ENCODE measurements at places on chromosomes 5 and 9.

DNA sequence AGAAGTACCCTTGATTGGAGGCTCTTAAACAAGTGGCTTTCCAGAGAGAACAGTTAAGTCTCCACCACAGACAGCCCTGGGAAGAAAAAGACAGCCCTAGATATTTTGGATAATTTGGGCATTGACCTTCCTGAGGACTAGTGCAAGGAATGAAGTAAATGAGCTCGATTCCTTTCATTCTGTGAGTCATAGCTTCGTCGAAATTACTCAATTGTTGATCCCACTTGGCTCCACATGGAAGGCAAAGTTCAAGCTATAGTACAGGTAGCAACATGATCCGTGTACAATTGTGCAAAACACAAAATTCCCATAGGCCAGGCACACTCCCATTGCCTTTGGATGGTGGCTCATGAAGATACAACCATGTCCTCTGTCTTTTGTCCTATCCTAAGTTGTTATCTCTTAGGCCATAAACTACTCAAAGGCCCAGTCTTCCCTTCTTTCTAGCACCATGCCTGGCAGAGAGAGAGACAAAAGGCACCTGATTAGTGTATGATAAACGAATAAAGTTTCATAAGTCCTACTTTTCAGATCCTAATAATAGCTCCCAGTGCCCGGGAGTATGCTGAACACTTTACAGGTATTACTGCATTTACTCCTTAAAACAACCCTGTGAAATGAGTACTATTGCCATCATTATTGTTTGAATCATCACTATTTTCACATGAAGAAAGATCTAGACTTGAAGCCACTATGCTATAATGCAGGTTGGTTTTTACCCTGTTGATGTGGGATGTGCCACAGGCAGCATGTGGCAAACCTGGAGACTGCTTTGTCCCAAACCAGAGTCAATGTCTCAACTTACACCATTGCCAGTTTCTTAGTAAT is 116.7 kb upstream of the RANBP3L start:
- DNase-seq, result no peak

- DNase-seq, result no peak
Observed at GRCh38 chr5:90709323-90710155, 150.9 kb downstream of the ADGRV1 start.

- DNase-seq, result no peak
Observed at GRCh38 chr9:125497906-125498305, 209.1 kb downstream of the MAPKAP1 start.

GRCh38 chr9:101601904-101602765 is 7.4 kb upstream of the PPP3R2 start:
- no peak for DNase-seq

DNA sequence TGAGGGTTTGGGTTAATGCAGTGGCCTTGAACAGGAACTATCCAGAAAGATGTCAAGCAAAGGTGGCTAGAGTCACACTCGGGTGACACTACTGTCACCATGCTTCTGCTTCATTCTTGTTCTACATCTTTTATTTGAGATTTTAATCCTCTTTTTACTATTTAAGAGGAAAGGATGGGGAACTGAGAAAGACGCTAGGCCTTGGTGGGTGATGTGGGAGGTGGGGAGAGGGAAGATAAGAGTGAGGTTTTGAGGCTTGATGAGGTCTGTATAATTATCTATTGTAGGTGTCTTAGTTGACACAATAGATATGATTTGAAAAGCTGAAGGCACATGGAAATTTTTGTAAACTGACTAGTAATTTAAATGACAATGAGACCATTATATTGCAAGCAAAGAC is 3.5 kb upstream of the BASP1 start:
- no peak for DNase-seq

GRCh38 chr9:126628969-126629674 is 15.4 kb downstream of the LMX1B start:
- no peak for DNase-seq

DNA sequence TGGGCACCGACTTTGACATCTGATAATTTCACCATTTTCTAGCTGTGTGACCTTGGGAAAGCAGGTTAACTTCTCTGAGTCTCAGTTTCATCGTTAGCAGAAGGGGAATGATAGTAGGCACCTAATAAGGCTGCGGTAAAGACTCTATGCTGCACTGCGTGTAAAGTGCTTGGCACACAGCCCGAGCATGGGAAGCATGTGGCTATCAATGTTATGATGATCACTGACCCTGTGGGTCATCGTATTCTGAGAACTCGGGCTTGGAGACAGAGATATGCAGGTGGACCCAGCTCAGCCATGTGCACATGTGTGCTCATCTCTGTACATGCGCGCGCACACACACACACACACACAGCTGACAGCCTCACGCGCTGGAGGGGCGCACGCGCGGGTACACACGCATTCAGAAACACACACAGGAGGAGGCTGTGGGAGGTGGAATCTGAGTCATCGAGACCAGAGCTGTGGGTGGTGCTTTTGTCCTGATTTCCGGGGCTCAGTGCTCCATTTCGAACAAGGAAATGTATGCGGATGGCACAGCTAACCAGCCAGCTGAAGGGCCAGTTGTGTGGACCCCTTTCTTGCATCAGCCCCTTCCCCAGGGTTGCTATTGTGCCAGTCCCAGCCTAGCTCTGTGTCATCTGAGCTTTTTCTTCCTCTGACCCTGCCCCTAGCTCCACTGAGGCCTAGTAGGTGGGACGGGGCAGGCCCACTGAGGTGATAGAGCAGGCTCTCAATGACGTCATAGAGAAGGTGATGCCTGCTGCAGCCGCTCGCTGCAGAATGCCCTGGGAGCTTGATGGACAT is 11.1 kb upstream of the ARAP3 start:
- DNase-seq, result peak; percentile 86

DNA sequence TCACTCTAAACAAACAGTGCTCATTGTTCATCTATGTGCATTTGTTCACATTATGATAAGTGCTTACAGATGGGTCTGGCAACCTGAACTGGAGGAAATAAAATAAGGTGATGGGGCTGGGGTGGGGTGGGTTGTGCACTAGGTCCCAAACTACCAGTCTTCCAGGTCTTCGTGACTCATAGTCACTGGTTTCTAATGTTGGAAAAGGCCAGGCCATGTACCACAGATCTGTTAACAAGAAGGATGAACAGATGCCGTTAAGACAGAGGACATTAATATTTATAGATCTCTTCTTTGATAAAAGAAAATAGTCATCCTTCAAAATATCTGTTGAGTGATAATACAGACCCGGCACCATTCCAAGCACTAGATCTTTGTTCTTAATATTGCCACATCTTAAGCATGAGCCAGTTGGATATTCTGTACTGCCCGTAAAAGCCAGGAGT is 71.4 kb upstream of the STARD4 start:
- DNase-seq, result no peak

DNA sequence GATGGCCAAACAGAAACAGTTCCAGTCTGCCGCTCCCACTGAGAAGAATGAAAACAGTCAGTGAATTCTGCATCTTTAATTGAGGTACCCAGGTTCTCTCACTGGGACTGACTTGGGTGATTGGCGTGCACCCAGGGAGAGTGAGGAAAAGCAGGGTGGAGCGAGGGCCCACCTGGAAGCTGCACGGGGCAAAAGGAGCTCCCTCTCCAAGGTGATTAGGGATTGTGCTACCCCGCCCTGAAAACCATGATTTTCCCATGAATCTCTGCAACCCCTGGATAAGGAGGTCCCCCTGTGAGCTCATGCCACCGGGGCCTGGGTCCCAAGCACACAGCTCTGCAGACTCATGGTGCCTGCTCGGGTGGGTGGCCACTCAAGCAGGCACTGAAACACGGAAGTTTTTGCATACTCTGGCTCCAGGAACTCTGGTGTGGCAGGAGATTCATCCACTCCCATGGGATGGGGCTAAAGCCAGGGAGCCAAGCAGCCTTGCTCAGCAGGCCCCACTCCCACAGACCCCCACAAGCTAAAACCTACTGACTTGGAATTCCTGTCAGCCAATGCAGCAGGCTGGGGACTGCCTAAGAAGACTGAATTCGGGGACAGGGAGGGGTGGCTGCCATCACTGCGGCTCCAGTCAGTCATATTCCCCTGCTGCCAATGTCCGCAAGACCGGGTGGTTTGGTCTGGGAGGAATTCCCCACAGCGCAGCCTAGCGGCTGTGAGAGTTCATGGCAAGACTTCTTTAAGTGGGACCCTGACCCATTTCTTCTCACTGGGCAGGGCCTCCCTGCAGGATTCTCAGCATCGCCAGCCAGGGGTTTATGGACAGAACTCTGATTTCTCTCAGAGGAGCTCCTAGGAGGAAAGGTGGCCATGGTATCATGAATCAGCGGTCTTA is 652.2 kb upstream of the RGMB start:
- no peak for DNase-seq

DNA sequence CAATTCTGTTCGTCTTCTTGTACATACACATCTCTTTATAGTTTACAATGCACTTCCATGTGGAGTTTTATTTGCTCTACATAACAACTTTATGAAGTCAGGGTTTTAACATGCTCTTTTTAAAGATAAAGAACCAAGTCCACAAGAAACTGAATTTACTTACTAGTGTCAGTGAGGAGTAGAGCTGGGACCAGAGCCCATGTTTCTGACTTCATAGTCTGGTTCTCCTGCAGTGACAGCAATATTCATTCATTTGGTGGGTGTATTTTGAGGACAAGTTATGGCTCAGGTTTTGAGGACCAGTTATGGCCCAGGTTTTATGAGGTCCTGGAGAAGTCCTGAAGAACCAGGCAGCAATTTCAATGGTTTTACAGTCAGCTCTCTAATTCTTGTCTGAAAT is 481.9 kb upstream of the TNC start:
- DNase-seq, result no peak

DNA sequence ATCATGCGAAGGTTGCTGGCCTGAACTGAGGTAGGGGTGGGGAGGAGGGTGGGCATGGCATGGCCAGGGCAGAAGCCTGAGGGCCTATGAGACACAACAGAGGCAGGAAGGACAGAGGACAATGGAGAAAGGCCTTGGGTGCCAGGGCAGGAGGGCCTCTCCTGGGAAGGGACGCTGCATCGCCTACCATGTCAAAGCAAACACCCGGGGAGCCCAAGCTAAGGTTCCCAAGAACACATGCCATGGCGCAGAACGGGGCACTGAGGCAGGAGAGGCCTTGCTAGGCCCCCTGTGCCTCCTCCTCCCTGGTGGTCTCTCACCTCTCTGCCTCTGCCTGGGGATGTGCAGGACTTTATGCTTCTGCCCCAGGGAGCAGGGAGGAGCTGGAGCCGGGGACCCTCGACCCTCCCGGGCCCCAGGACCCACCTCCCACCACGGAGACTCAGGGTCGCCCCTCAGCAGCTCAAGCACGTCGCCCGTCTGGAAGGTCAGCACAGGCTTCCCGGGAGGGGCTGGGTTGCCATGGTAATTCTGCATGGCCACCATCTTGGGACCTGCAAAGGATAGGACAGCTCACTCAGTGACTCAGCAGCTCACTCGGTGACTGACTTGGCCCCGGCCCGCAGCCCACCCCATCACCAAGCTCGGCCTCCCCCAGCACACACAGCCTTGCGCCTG is 40.3 kb upstream of the SARDH start:
- DNase-seq, result no peak

DNA sequence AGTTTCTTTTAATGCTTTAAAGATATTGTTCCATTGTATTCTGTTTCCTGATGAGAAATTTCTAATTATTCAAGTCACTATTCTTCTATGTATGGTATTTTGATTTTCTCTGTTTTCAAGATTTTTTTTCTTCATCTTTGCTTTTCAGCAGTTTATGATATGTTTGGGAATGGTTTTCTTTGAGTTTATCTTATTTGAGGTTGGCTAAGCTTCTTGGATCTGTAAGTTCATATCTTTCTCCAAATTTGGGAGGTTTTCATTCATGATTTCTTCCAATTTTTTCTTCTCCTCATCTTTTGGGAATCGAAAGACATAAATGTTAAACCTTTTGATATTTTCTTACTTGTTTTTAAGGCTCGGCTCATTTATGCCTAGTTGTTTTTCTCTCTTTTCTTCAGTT is 184.9 kb downstream of the ZSWIM6 start:
- DNase-seq, result no peak

DNA sequence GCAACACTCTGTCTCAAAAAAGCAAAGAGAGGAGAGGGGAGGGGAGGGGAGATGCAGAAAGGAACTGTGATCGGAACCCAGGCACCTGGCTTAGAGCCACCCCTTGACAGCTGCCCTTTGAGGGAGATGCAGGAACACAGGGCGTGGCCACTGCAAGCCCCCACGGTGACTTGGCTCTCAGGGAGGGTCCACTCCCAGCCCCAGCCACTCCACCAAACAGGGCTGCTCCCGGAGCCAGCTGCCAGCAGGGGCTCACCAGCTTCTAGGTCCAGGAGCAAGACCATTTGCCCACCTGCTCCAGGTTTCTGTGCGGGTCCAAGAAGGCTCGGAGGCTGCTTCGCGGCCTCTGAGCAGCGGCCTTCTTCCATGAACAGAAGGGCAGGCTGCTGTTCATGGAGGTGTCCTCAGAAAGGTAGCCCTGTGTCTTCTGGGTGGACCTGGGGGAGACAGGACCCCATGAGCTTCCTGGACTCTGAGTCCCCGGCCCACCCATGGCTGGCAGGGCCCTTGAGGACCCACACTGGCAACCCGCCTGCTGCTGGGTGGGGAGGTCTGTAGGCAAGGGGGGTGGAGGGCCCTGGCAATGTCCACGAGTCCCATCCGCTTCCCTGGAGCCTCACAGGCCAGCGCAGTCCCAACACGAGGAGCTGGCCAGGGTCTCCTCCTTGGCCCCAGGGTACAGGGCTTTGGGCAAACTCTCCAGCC is 7.9 kb downstream of the C9orf50 start:
- DNase-seq, result no peak

GRCh38 chr9:129865668-129866320 is 30.5 kb downstream of the USP20 start:
- no peak for DNase-seq

GRCh38 chr9:77005216-77005615 is 14.2 kb upstream of the FOXB2 start:
- no peak for DNase-seq

- DNase-seq, result no peak
Observed at GRCh38 chr9:130182381-130182909, 10.2 kb downstream of the NCS1 start.

- no peak for DNase-seq
Observed at GRCh38 chr9:34802916-34803315, 93.0 kb upstream of the CCL21 start.

DNA sequence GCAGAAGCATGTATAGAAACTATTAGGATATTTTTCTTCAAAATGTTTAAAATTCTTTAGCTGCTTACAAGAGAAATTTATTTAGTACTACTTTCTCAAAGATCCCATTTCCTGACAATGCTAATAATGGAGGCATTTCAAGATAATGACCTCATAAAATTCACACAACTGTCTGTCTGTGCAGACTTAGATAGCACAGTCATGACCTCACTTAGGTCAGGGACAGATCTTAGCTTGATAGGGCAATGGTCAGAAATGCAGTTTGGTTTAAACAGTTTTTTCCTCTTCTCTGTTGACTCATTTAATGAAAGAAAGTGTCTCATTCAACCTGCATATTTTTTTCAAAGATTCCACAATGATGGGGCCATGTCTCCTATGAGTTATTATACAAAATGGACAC is 128.4 kb downstream of the GRIA1 start:
- DNase-seq, result no peak
